ENCODE measurements at places on chromosomes 12 and 14.

DNA sequence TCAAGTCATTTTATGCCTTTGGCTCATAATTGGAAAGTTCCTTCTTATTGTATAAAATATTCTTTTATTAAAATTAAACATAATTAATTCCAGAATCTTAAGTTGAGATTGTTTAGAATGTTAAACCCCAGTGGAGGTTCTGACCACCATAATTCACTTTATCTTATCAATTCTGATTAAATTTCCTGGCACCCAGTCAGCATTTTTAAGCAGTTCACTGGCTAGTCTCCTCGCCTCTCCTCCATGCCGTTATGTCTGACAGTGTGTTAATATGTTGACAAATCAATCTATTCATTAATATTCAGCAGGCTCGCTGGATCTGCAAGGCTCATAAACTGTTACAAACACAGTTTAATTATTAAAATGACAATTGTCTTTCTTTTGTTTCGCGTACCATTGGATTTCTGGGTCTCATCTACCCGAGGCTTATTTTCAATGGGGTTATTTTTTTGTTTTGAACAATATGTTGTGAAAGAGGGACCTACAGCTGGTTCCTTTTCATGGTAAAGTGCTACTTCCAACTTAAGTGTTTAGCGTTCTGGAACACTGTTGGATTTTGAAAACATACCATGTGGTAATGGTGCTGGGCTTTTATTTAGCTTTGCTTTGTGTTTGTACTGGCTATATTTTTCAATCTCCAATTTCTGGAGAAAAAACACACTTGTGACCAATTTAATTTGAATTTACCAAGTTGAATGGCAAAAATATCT, 339.7 kb downstream of the PRKD1 start:
- DNase-seq = no peak

DNA sequence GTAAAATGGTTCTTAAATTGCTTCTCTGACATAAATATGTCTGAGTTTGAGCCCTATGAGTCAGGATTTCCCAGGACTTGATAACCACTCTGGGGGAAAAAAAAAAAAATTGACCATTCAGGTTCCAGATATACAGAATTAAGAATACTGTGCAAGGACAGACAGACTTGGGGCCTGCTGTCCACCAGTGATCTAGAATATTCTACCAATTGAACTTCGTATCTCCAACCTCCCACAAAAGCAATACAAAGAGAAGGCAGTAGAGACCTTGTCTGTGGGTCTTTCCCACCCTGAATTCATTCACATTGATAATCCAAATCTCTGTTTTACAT, 4.1 kb downstream of the SINHCAF start:
- no peak for DNase-seq

GRCh38 chr14:35385042-35385839, 19.3 kb downstream of the NFKBIA start:
- DNase-seq = no peak

DNA sequence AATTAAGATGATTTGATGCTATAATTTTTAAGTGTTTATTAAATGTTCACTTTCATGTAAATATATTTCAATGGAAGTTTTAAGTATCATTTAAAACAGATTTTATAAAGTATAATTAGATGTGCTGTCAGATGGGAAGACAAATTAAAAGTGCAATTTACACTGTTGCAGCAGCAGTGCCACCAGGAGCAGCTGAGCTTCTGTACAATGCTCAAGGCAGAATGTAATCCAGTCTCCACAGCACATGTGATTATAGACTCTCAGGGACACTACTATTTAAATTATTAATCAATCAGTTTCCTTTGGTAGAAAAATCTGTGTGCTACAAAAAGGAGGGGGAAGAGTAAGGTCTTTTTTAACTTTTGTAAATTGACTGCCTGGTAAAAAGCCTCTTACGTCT, 285.7 kb upstream of the USP15 start:
- no peak for DNase-seq

GRCh38 chr12:7756993-7757392, 8.0 kb upstream of the NANOGNB start:
- DNase-seq = no peak

DNA sequence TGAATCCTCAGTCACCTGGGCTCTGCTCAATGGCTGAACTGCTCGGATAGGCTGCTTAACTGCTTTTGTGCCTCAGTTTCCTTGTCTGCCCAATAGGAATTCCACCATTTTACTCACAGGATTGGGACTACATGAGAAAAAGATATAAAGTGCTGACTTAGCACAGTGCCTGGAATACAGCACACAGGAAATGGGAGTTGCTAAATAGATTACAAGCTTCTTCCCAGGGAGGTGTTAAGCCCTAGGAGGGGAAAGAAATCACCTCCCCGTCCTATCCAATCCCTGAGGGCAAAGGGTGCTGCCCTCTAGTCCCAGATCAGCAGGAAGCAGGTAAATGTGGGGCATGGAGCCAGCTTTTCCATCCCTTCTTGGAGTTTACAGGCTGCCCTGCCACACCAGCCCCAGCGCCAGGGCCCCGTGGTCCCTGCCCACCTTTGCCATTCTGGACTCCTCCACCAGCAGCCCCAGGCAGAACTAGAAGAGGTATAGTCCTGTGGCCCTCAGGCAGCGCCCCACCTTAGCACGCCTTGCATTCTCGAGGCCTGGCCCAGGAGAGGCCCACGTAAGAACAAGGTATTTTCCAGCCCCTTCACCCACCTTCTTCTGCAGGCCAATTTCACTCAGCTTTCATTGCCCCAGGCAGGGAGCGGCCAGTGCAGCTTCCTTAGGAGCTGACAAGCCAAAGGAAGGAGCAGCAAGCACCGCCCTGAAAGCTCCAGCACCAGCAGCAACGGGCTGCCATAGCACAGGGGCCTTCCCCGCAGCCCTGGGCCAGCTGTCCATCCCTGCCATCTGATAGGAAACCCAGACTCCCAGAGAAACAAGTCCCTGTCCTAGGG, 28.8 kb upstream of the RPLP0 start:
- DNase-seq = no peak

GRCh38 chr12:97048421-97049035, 141.5 kb downstream of the NEDD1 start:
- DNase-seq = no peak

- DNase-seq = no peak
Observed at GRCh38 chr12:66268562-66268961, 33.7 kb upstream of the HELB start.

GRCh38 chr12:108374596-108375320, 35.6 kb upstream of the CMKLR1 start:
- no peak for DNase-seq

DNA sequence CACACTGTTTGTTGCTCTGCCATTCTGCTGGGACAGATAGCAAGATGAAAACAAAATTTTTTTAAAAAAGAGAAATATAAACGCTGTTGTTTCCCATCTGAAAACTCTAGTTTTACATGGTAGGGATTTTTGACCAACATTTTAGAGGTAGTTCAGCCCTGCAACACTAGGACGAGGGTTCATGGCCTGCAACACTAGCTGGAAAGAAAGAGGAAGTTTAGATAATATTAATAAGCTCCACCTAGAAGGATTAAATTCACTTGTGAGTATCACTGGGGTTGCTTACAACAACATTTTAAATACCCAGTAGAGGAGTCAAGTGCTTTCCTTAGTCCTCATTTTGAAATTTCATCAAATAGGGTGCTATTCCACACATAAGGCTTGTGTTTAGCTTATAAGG, 68.2 kb downstream of the SRGAP1 start:
- no peak for DNase-seq

DNA sequence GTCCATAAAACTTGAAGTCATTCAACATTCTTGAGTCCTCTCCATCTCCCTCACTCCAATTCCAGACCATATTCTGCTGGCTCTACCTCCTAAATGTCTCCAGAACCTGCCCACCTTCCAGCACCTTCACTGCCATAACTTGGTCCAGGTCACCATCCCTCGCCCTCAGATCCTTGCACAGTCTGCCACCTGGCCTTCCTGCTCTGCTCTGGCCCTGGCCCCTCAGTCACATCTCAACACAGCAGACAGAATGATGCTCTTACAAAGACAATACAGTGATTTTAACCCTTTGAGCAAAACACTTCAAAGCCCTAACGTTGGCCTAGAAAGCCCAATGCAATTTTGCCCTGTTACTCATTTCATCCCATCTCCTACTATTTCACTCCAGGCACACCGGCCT, 81.8 kb upstream of the PDZRN4 start:
- DNase-seq = no peak

DNA sequence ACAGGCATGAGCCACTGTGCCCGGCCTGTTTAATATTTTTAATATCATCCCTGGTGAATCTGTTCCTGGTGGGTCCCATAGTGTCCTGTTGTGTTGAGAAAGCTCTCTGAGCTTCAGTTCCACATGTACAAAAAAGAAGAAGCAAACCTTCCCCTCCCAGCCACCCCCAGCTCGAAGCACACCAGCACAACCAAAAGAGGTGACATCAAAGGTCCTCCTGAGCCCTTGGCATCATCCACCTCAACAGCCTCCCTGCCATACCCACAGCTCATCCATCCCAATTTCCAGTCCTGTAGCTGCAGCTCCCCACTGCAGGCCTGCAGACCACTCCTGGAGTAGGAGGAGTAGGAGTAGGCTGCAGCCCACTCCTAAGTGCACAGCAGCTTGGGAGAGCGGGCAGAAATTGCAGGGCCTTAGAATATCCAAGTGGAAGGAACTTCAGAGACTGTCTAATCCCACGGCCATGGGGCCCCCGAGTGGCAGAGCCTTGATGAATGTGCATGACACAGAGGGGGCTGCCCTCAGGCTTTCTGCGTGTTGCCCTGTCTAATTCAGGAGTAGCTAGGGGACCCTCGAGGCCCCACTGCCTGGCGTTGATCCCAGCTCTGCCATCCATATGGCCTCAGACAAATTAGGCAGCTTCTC, 36.7 kb upstream of the CD9 start:
- no peak for DNase-seq

- DNase-seq = no peak
Observed at GRCh38 chr12:31444736-31445135, 118.8 kb upstream of the SINHCAF start.

GRCh38 chr14:94103554-94104150, 6.9 kb upstream of the IFI27 start:
- no peak for DNase-seq

DNA sequence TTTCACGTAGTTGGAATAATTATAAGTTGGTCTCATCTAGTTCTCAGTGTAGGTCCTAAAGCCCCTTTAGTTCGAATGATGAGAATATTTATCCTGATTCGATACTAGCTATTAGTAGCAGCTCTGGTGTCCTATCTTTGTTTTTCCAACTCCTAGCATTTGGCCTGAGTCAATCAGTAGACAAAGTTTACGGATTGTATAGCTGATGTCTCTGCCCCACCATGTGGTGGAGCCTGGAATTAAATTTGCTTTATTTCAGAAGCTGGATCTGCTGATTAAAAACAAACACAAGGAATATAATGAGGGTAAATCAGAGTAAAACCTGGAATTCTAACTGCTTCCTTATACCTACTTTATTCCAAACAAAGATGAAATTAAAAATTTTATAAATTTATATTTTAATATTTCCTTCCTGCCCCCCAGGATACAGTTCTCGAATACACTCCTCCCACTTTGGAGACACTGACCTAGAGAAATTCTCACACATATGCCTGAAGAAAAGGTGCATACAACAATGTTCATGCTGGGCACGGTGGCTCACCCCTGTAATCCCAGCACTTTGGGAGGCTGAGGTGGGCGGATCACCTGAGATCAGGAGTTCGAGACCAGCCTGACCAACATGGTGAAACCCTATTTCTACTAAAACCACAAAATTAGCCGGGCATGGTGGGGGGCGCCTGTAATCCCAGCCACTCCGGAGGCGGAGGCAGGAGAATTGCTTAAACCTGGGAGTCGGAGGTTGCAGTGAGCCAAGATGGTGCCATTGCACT, 7.6 kb upstream of the BRMS1L start:
- no peak for DNase-seq

DNA sequence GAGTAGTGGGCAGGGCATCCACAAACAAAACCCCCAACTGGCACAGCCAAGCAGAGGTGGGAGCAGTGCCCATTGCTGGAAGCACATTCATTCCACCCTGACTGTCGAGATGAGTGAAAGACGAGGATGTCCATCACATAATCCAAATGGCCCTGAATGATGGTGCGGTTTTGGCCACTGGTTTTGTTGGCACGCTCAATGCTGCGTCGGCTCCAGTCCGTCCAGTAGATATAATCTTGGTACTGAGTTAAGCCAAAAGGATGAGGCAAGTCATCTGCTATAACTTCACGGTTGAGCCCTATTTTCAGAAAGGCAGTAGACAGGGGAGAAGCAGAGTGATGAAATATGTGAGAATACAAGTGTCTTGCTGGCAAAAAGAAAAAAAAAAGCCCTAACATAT, 88.1 kb downstream of the BCL2L14 start:
- no peak for DNase-seq

GRCh38 chr14:90777830-90778485, 38.3 kb downstream of the TTC7B start:
- DNase-seq = no peak

DNA sequence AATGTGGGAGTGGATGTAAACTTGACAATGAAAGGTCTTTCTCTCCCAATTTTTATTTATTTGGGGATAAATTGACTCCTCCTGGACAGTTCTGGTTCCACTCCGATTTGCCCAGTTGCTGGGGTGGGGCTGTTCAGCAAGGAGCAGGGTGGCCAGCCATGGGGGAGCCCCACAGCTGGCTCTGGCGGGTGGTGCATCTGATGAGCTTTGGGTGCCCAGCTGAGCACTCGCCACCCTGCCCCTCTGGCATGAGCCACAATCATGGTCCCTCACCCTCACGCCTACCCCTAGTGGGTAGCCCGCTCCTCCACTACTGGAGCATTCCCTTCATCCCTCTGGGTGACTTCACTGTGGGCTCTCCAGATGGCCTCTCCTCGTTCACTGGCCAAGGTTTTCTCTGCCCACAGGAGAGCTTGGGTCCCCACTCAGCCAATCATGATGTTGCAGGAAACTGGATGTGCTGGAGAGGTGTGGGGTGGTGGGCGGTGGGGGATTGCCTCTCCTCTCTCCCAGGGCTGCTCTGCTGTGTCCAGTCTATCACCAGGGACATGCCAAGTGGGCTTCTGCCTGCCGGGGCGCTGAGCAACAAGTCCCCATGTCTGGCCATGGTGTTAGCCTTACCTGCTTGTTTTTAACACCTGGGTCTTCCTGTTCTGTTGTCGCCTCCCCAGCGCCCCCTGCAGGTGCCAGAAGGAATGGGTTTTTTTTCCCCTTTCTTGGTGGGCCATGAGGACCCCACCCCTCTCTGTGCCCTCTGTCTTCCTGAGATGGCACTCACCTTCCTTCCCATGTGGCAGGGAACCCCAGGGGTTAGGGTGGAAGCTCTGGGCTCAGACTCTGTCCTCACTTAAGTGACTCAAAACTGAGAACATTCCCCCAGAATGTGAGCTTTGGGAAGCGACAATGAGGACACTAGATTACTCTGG, 3.4 kb downstream of the CYP46A1 start:
- DNase-seq = no peak

Measured in stimulated activated CD8-positive, alpha-beta memory T cell treated with anti-CD3 and anti-CD28 coated beads, Interleukin-2, amount 100 ng/mL, for 48 hours (primary cell).